ENCODE measurements at places on chromosomes 2 and 18. TPM values are rescaled to one million over a fixed set of nuclear protein-coding genes. Genes with fewer than 3 reads are reported as not detected.

GRCh38 chr2:134642938-134643337, 75.9 kb downstream of the TMEM163 start:
- no peak for DNase-seq

GRCh38 chr18:62165583-62165982, 21.3 kb downstream of the PIGN start:
- DNase-seq: no peak

GRCh38 chr2:234027641-234028040, 22.9 kb upstream of the SPP2 start:
- DNase-seq: no peak

Gene KCNG3
- 1.1 TPM for polyA plus RNA-seq

GRCh38 chr2:74000666-74001065, 16.0 kb downstream of the TET3 start:
- no peak for DNase-seq

- DNase-seq: no peak
Observed at GRCh38 chr2:201972621-201973255, 60.9 kb upstream of the FZD7 start.

- no peak for DNase-seq
Observed at GRCh38 chr18:70334728-70335329, 46.0 kb downstream of the SOCS6 start.

DNA sequence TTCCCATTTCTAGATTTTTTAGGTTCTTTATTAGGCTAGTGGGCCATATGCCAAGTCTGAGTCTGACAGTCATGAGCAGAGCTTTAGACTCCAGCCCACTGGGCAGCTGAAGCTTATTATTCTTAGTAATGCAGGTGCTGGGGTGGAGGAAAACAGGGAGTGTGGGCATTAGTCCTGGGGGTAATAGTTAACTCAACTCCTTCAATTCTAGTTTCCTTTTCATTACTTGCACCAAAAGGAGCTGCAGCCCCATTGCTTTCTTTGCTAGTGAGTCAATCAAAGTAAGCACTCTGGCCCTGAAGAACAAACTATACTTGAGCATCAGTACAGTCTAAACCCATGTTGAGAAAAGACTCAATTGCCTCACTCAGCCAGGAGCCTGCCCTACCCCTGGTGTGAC, 35.5 kb downstream of the ICOS start:
- DNase-seq: no peak

Gene LAMA3
- polyA plus RNA-seq: 1.6 TPM

Gene MLPH
- polyA plus RNA-seq: 6.2 TPM

- no peak for DNase-seq
Observed at GRCh38 chr2:29920130-29920577, 1.2 kb downstream of the ALK start.

DNA sequence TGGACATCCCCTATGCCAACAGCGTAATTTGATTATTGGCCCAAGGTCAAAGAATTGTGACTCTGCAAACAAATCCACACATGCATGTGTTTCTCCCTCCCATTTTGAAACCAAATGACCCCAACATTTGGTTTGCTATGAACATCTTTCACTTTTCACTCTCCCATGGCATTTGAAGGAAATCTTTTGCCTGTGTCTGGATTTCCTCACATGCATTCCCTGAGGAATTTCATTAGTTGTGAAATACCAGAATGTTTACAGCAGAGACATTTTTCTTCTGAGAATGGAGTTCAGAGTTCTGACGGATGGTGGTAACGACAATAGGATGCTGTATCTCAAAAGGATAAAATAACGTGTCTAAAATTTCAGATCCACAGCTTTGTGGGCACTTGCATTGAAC, 60.3 kb upstream of the LMAN1 start:
- DNase-seq: no peak

Measured in left renal cortex interstitium (tissue), 4 donors.